HCEC 1CT (cell line): ENCODE measurements at places on chromosomes 12 and 14.

GRCh38 chr14:97544571-97544970 lies 747.4 kb downstream of the VRK1 start:
- no peak for DNase-seq

DNA sequence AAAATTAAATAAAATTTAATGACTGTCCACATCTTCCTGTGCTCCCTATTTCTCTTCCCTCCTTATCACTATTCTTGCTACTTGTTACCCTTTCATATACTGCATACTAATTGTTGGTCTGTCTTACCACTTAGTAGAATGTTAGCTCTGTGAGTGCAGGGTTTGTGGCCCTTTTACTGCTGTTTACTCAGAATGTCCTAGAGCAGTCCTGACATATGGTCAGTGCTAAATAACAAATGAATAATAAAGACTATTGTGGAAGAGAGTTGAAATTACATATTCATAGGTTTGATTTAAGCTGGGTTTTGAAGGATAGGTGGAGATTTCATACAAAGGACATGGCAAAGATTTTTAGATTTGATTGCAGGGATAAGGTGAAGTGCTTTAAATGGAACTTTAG lies 24.5 kb downstream of the KTN1 start:
- no peak for DNase-seq

GRCh38 chr14:94545131-94545841 lies 16.0 kb upstream of the SERPINA4 start:
- DNase-seq, result no peak

DNA sequence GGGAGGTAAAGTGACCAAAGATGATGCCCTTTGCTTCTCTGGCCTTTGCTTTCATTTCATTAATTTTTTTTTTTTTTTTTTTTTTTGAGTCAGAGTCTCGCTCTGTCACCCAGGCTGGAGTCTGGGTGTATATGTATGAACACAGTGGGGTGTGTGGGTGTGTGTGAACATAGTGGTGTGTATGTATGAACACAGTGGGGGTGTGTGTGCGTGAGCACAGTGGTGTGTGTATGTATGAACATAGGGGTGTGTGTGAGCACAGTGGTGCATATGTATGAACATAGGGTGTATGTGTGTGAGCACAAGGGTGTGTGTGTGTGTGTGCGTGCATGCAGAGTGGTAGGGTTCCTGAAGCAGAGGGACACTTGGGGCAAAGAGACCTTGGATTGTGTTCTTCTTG lies 9.6 kb downstream of the KLC1 start:
- DNase-seq, result no peak

DNA sequence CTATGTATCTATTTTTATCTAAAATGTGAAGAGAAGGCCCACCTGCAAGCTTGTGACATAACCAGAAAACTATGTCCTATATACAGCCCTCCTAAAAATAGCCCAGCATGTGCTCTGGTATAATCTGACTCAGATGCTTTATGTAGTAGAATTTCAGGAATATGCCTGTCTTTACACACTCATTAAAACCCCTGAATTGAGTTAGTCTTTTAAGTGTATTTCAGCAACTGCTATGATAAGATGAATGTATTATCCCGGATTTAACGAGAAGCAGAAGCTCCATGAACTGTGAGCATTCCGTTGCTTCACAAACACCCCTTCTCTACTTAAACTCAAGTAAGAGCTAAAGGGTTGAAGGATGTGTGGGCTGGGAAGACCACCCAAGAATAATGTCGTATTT lies 89.9 kb upstream of the PRICKLE1 start:
- peak; percentile 69 for DNase-seq

DNA sequence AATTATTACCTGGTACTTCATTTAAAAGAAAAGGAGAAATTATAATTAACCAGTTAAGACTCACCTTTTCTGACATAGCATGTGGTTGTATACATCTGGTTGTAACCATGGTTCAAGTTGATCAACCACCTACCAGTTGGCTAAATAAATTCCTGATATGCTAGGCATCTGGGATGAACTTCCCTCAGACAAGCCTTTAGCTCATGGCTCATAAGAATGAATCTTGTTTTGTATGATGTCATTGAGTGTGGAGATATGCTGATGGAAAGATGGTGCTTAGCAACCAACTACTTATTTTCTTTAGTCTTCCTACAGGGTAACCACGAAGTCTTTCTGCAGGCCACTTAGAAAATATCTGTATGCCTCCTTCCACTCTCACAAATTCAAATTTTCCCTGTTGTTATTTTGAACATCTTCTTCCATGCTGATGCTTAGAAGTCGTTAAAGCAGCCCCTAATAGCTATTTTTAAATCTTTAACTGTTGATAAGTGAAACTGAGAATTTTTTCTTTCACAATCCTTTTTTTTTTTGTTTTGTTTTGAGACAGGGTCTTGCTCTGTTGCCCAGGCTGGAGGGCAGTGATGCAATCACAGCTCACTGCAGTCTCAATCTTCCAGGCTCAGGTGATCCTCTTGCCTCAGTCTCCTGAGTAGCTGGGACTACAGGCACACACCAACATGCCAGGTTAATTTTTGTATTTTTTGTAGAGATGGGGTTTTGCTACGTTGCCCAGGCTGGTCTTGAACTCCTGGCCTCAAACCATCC lies 51.9 kb upstream of the PTHLH start:
- DNase-seq, result peak; percentile 74

DNA sequence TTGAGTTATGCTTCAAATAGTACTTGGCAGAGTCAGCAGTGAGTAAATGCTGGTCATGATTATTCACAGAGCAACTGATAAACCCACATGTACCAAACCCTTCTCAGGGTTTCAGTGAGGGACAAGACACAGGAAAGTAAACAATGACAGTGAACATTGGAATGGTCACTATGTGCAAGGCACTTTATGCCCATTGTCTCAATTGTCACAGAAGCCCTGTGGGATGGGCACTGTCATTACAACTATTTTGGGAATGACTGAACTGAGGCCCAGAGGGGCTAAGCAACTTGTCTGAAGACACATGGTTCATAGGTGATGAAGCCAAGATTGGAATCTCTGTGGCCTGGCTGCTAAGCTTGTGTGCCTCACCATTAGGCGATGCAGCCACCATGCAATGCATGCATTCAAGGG lies 238.5 kb downstream of the RBM19 start:
- DNase-seq, result peak; percentile 71

- DNase-seq, result no peak
These were observed 58.3 kb upstream of the JDP2 start for GRCh38 chr14:75369506-75369905.

- no peak for DNase-seq
These were observed 335.2 kb downstream of the BMP4 start for GRCh38 chr14:53621433-53621832.

GRCh38 chr14:36939265-36939664 lies 233.1 kb downstream of the SLC25A21 start:
- DNase-seq, result no peak

GRCh38 chr14:67820428-67820971 lies 921 bp downstream of the RAD51B start:
- peak; percentile 48 for DNase-seq

DNA sequence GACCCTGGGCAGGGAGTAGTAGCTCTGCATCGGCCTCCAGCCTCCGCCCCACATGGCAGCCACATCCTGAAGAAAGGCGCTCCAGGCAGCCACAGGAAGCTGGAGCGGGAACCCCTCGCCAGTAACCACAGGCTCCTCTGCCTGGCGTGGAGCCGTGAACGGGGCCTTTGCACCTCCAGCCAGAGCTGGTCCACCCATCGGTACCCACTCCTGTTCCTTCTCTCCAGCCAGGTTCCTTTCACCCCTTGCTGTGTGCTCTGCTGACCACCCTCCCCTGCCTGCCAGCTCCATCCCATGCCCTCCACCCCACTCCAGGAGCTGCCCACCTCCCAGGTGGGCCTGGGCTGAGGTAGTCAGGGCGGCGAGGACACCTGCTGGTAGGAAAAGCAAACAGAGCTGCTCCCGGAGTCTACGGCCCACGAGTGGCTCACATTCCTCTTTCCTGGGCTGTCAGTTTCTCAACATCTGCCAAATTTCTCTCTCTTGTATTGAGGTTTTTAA lies 2.7 kb downstream of the TGFB3 start:
- DNase-seq, result peak; percentile 30

- peak; percentile 33 for DNase-seq
These were observed 208.1 kb downstream of the PTPRO start for GRCh38 chr12:15530361-15530760.

DNA sequence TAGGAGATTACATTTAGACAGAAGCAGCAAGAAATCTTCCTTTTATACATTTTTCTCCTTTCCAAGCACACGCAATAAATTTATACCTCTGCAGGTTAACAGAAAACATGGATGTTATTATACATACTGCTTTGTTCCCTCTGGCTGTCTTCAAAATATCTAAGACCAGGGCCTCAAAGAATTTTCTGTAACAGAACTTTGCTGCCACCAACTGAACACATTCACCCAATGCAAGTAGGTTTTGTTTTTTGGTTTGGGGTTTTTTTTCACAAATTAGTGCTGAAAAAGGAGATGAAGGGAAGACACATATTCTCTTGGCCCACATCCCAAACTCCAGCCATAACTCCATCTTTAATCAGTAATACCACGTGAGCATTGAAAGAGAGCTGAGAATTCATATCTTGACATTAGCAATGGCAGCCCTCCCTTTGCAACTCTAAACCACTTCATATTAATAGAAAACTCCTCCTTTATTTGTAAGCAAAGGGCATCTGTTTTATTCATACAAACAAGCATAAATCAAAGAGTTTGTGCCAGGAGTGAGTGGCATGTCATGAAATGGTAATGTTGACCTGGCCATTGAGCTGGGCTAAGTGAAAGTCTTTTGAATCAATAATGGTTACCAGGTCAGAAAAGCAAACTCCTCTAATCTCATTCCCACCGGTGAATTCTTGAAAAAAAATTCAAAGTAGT lies 150.8 kb upstream of the FSCB start:
- DNase-seq, result no peak

DNA sequence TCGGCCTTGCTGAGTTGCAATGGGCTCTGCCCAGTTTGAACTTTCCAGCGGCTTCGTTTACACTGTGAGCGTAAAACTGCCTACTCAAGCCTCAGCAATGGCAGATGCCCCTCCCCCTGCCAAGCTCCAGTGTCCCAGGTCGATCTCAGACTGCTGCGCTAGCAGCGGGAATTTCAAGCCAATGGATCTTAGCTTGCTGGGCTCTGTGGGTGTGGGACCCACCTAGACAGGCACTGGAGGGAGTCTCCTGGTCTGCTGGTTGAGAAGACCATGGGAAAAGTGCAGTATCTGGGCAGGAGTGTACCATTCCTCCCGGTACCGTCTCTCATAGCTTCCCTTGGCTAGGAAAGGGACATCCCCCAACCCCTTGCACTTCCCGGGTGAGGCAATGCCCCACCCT lies 88.2 kb downstream of the KLHL28 start:
- no peak for DNase-seq

DNA sequence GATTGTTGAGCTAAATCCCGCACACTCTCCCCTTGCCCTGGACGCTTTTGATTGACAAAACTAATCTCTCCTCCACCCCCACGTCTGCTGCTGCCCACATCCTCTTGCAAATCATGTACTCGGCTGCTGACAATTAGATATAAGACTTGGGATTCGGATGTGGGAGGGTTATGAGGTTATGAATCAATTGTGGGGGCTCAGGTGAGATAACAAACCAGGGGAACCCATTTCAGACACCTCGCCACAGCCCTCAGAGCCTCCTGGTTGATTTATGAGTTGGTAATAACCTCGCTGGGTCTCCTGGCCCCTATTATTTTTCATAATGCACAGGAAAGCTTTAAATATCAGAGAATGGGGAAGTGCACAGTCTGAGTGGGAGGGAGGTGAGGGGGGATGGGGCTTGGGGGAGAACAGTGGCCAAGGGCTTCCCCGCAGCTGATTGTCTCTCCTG lies 449.9 kb downstream of the DPF3 start:
- DNase-seq, result no peak

- DNase-seq, result peak; percentile 40
These were observed 5.3 kb upstream of the GLTP start for GRCh38 chr12:109885616-109886015.

DNA sequence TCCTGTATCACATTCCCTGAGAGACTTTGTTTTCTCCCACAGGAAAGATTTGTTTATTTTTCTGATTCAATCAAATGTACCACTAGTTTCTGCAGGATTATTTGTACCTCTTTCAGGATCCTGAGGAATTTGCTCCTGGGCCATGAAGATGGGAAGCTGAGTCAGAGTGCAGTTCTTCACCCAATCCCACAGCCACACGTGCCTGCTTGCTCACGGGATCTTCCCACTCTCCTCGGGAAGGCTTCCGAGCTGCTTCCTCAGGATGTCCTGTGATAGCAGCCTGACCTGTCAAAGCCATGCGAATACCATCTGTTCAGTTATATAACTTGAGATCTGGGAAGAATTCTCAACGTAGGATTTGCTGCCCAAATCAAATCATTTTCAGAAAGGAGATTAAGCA lies 41.8 kb upstream of the HIF1A start:
- peak; percentile 87 for DNase-seq

- peak; percentile 69 for DNase-seq
These were observed 46.0 kb downstream of the ITPR2 start for GRCh38 chr12:26786865-26787514.

DNA sequence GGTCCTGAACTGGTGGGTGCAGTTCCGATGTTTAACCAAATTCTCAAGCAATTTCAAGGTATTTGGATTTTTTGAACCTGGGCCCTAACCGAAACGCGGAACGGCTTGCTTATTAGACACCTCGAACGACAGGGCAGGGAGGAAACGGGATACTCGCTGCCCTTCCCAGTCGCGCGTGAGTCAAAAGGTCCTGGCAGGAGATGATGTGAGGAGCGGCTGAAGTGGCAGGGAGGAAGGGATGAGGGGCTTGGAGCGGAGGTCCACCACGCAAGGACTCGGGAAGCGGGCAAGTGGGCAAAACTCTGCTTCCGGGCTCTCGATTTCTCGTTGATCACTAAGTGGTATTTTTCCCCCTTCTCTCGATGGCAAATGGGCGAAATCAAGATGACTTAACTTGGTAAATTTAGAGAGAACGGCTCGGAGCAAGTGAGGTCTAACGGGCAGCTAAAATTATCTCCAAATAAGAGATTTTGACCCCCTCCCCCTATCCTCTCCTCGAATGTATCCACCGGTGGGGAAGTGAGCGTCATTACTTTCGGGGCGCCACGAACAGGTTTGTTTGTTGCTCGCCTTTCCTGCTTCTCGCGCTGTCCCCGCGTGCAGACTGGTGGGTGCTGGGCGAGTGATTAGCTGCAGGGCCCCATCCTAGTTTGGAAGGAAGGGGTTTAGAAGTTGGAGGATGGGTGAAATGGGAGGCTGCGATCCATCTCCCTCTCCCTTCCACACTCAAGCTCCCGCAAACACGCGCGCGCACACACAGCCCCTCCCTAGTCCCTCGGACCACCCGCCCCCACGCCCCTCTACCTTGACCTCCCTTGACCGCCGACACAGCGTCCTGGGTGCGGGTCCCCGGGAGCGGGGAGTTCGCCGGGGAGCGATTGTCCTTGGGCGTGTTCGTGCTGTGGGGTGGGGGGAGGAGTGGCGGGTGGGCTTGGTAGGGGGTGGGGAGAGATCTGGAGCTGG lies 986 bp upstream of the NTF3 start:
- no peak for DNase-seq
